ENCODE measurements at places on chromosomes 6 and 20.

- no peak for DNase-seq
Observed at GRCh38 chr6:52595000-52595795, 18.3 kb upstream of the TRAM2 start.

DNA sequence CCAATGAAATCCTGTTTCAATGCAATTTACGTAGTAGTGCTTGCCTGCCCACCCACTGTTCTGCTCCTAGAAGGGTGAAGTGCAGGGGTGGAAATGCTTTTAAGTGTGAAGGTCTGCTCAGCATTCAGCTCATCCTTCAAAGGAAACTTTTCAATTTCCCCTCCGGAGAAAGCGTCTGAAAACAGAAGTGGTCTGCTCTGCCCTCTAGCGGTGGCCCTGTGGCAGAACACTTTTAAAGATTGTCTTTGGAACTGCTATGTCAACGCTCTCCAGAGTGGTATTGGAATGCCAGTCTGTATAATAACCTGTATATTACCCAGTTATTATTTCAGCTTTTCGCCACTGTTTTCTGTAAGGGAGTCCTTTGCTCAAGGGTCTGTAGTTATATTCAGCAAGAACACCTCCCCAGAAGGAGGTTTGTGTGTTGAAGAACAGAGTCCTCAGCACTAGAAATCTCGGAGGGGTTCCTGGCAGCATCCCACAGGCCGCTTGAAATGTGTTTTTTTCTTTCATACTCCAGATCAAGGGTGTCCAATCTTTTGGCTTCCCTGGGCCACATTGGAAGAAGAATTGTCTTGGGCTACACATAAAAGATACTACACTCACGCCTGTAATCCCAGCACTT lies 63.1 kb upstream of the KLHL31 start:
- DNase-seq, result peak; percentile 70

DNA sequence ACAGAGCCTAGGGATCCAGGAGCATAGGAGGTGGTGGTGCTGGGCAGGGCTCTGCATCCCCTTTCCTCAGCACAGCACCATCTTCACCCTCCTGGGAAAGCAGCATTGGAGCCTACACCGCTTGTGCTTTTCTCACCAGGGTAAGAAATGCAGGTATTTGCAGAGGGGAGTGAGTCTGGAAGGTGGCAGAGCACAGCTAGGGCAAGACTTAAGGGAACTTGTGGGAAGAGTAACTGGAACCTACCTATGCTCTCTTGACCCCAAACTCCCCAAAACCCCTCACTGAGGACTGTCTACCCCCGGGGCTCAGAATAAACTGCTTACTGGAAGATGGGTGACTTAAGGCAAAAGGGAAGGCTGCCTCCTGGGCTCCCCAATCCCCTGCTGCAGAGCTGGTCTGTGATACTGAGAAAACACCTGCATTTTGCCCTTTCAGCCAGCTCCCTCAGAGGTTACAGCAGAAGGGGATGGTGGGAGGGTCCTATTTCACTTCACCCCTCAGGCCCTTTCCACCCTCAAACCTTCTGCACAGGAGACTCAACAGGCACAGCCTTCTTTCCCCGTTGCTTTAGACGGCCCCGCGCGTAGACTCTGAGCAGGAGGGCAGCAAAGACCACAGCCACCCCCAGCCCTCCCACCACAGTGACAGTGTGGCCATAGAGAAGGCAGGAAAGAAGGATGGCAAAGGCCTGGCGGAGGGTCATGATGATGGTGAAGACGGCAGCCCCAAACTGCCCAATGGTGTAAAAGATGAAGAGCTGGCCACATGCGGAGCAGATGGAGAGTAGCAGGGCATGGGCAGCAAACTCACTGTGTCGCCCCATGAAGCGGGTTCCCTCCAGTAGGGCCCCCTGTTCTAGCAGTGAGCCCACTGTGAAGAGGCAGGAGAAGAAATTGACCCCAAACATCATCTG lies 2.9 kb downstream of the SLC35B2 start:
- no peak for DNase-seq

DNA sequence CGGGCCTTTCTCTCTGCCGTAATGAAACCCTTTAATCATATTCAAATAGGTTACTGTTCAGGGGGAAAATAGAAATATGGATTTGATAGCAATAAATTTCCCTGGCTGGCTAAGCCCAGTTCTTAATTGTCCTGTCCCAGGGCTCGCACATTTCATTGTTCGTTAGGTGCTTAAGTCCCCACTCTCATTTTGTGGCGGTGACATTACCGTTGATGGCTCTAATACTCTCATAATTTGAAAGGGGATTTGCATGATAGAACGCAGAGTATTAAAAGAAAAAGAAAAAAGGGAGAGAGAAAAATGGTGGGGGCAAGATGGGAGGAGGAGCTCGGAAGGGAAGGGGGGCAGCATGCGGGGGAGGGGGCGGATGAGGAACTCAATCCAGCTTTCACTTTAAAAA lies 79.1 kb upstream of the FOXP4 start:
- peak; percentile 33 for DNase-seq

GRCh38 chr6:6908121-6908520 lies 199.6 kb upstream of the RREB1 start:
- DNase-seq, result no peak

DNA sequence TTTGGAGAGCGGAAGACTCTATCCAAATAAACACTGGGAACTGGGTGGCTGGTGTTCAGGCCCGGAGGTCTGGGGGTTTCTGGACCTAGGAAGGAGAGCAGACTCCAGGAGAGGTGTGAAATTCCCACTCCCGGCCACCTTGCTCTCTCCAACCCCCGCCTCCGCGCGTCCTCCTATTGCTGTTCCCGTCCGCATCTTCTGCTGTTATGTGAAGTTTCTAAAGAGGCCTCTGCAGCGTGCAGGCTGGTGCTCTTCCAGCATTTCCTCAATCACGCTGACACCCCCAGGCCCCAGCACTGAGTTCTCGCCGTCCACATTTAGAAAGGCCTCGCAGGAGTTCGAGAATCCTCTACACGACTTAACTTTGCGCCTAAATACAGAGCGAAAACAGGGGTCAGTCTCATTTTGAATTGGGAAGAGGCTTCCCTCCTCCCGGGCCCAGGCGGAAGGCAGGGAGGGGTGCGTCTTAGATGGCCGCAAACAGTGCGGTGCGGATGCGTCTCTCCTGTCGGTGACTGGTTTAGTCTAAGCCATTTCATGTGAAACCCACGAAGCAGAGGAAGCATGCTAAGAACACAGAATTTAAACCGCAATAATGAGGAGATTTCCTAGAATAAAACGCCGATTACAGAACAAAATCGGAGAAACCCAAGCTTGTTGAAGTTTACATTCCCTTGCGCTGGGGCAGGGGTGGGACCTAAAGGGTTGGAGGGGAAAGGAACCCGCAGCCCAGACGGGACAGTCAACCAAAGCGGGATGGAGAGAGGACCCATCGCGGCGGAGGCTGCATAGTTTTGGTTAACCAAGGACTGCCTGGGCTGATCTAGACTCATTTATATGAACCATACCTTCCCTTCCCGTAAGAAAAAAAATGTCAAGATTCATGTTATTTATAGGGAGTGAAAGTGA lies 4.0 kb upstream of the FOXF2 start:
- DNase-seq, result no peak

DNA sequence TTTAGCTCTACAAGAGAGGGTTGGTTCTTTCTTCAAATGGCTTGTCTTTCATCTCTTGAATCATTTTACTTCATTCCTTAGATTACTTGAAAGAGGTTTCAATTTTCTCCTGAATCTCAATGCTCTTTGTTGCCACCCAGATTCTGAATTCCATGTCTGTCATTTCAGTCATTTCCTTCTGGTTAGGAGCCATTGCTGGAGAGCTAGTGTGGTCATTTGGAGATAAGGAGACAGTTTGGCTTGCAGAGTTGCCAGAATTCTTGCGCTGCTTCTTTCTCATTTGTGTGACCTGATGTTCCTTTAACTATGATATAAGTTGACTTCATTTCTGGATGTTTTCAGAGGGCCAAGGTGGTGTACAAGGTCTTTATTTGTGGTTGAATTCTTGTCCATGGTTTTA lies 157.8 kb downstream of the SLC22A3 start:
- DNase-seq, result no peak

GRCh38 chr6:152978058-152978457 lies 4.8 kb downstream of the FBXO5 start:
- DNase-seq, result no peak

Data from common myeloid progenitor, CD34-positive (primary cell).